ENCODE measurements at places on chromosomes 2 and 18. TPM values are rescaled to one million over a fixed set of nuclear protein-coding genes. Genes with fewer than 3 reads are reported as not detected.

DNA sequence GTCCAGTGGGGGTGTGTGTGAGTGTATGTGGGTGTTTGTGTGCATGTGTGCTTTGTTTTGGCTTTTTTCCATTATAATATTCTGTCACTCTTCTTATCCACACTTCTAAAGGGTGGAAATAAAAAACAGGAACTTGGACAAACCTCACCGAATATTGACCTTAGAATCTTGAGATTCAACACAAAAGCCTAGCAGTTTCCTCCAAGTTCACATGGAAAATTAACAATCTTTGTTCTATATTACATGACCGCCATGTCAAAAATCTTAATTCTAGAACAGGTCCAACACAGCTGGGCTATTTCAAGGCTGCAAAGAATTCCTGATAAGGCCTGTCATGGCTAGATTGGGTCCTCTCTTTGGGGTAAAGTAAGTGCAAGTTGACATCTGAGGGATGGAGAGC lies 169.3 kb upstream of the OSR1 start:
- DNase-seq = no peak

GRCh38 chr2:43078301-43078700 lies 148.1 kb downstream of the ZFP36L2 start:
- no peak for DNase-seq

DNA sequence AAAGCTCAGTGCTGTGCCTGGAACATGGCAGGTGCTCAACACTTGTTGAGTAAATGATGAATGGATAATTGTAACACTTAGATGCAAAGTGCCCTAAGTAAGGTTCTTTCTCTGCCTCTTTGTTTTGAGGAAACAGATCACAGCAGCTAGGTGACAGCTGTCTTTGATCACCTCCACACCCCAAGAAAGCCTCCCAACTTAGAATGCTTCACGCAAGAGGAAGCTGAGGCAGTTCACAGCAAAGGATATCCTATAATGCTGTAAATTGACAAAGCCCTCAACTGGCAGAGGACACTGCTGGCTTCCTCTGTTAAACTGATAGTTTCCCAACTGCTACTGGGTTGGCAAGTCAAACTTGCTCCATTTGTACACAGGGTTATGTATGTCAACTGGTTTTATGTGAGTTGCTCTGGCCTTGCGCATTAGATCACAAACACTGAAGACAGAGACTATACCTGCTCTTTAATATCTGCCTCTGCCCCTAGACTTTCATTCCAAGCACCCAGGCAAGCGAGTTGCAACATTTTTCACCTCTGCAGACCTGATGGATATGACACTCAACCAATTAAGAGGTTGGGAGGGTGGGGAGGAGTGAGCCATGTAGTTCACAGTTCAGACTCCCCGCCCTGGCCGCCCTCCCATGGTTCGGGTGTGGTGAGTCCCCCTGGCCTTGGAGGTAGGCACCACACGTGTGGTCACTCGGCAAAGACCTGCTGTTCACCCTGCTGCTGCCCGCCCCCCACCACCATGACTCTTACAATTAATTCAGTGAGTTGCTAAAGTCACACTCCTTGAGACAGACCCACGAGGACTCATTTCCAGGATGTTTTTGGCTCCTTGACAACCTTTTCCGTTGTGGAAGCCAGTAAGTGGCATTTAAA lies 4.8 kb upstream of the MALL start:
- DNase-seq = no peak

- DNase-seq = no peak
Observed at GRCh38 chr18:11981192-11981542, at the start of gene IMPA2. Gene IMPA2 (plus strand): TSS chr18:11981507. CDS start chr18:11981670, 163 bp downstream.

DNA sequence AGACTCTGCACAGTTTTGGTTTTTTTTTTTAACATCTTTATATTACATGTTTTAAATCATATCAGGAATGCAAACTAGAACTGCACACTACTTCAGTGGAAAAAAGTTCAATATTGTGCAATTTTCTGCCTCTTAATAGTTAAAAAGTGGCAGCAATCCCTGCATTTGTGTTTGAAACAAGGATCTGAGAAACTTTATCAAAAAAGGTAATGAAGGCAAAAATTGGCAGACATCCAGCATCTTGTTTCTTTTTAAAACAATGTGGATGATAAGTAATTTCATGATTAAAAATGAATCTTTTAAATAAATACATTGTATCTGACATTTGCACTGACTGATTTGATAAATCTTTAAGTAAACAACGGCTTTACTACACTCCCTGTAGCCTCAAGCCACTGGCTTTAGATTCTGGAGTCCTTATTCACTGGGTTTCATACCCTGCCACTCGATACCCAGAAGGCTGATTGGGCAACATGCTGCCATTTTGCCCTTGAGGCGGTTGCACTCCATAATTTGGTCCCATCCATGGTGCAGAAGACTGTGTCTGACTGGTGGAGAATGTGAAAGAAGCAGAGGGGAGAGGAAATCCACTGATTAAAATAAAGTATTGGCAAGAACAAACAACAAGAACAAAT lies 21.6 kb upstream of the C2orf42 start:
- no peak for DNase-seq

DNA sequence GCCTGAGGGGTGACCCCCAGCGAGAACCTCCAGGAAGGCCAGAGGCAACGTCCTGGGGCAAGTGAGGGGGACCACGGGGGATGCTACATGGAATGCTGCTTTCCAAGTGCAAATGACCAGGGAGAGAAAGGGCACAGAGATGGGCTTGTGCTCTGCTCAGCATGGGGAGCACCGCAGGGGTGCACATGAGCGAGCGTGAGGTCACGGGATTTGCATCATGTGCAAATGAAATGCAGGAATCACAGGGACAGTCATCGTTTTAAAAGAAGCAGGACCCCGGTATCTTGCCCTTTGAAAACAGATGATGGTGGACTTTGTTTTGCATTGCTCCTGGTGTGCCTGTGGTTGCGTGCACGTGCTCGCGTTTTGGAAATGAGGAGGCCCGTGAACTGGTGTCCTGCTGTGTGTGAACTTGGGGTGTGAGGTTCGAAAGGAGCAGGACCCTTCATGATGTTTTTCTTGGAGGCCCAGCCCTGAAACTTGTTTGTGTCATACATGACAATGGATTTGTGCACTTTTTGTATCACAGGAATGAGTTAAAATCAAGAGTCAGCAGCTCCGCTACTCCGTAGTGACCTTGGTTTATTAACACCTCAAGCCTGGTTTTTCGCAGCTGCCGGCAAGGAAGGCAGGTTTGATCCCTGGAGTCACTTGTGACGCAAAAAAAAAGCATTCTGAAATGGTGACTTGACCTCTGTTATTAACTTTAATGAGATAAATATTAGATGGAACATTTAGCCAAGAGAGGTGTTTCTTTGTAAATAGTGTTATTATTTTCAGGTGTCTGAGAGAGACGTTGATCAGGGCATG lies 234.5 kb downstream of the LDLRAD4 start:
- DNase-seq = no peak

GRCh38 chr2:55810622-55811020 lies 113.0 kb downstream of the EFEMP1 start:
- DNase-seq = no peak

DNA sequence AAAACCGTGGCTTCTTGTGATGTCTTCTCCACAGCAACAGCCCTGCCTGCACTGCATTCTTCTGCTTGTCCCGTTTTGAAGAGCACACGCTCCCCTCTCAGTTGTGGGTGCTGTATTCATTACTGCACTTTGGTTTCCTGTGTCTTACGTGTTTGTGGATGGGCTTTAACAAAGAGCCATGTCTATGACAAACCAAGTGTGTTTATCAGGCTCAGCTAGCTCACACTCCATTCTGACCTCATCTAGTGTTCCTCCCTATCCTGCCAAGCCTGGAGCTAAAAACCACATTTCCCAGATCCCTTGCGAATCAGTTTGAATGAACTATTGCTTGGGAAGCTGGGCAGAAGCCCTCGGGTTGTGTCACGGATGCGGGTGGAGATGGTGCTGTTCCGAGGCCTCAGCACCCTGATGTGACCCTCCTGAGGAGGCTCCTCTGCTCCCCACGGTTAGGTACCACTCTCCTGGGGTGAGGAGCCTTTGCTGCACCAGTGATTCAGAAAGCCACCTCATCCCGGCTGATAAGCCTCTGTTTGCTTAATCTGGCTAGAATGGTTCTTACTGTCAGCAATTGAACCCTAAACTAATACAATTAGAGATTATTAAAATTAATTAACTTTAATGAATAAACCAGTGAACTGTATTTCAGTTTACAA lies 116.5 kb downstream of the GALR1 start:
- no peak for DNase-seq

- no peak for DNase-seq
Observed at GRCh38 chr2:195369218-195369587, 287.8 kb upstream of the SLC39A10 start.

DNA sequence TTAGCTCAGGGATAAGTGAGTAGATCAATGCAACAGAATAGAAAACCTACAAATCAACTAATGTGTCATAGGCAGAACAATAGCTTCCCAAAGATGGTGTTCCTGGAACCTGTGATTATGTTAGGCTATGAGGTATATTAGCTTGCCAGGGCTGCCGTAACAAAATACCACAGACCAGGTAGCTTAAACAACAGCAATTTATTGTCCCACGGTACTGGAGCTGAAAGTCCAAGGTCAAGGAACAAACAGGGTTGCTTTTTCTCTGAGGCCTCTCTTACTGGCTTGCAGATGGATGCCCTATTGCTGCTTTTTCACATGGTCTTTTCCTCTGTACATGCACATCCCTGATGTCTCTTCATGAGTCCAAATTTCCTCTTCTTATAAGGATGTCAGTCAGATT lies 354.9 kb downstream of the TNS1 start:
- no peak for DNase-seq

- no peak for DNase-seq
Observed at GRCh38 chr2:203756161-203756560, 49.7 kb downstream of the CD28 start.

GRCh38 chr18:72899338-72899737 lies 31.6 kb upstream of the NETO1 start:
- no peak for DNase-seq

DNA sequence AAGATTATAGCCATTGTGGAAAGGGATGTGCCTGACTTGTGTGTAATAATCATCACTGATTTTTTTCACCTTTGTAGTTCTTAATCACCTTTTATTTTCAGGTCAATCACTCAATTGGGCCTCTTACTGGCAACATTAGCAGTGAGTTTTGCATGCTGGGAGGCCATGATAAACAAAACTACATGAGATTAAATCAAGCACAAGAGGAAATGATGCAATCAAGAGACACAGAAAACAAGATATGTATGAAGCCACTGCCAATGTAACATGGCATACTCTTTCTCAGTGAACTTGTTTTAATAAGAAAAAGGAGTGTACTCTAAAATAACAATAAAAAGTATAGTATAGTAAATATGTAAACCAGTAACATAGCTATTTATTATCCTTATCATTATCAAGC lies 69.9 kb upstream of the FSIP2 start:
- no peak for DNase-seq

- no peak for DNase-seq
Observed at GRCh38 chr18:2898186-2898640, 51.4 kb downstream of the EMILIN2 start.

- no peak for DNase-seq
Observed at GRCh38 chr2:209917154-209917771, 85.2 kb upstream of the RPE start.

DNA sequence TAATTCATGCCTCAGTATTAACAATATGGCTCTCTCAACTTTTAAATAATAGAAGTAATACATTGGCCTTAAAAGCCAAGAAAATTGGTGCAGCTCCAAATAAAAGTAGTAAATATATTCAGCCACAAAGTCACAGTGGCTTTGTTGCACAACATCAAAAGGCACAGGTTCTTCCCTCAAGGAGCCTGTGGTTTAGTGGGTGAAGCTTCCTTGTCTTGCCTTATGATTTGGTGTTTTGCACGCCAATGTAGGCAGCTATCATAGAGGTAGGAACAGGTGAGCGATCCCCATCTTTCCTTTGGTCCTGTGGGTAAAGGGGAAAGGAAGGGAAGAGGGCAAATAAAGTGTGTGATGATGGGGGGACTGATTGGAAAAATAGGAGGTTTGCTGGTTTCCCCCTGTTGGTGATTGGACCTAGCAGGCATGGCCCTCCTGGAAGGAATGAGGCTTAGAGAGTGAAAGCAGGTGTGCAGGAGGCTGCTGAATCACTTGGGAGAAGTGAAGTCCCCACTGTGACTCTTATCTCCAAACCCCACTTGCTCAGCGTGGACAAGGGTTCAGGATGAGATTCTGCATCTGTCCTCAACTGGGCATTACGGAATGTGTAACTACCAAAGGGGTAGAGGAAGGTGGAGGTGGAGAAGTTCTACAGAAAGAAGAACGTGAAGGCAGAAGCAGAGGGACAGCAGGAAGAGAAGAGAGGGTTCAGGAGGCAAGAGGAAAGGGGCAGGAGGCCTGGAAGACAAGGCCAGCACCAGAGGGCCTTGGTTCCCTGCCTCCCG lies 20.1 kb upstream of the TNP1 start:
- DNase-seq = no peak

DNA sequence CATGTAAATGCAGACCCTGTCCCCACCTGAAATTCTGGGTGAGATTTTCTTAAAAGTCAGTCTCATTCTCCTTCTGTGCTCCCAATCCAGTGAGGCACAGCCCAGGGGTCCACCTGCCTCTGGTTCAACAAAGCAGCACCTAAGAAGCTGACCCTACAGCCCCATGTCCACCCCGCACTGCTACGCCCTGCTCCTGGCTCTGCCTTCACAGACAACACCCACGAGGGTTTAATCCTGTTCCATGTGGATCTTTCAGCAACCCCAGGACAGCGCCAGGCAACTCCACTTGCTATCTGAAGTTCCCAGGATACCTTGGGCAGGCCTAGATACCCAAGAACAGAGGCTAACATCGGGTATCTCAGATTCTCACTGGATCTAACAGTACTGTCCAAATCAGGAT lies 44.9 kb downstream of the HDLBP start:
- DNase-seq = no peak

DNA sequence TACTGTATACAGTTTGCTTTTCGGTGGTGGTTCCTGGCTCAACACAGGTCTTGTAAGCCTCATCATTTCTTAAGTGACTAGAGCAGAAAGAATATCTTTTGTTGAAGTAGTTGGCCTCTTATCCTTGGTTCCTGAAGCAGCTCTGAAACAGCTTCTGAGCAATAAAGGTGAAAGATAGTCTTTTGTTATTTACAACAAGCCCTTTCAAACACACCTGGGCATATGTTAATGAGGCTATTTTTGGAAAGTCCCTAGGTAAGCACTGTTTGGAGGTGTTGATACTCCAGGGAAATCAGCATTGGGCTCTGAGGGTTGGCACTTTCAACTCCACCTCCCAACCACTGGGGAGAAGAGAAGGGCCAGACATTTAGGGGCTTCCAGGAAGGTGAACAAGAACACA lies 211.0 kb downstream of the MCFD2 start:
- DNase-seq = no peak

- DNase-seq = peak; percentile 1
Observed at GRCh38 chr18:73774811-73775509, 372.7 kb downstream of the FBXO15 start.

Gene RTP5
- total RNA-seq = 0.08 TPM

Gene C2orf80
- total RNA-seq = not detected

Gene B3GNT7
- total RNA-seq = not detected

Gene ACVR1C
- total RNA-seq = 7.8 TPM

Gene MAP3K19
- not detected for total RNA-seq

Gene AMER3
- not detected for total RNA-seq

Gene FOXI3
- total RNA-seq = not detected

Gene AUP1
- 111 TPM for total RNA-seq

Gene HOXD10
- not detected for total RNA-seq

Gene CCDC68
- not detected for total RNA-seq

Gene CBLN2
- total RNA-seq = 0.10 TPM

Measured in myocyte (in vitro differentiated cells).